Stimulated activated CD4-positive, alpha-beta T cell treated with anti-CD3 and anti-CD28 coated beads, Interleukin-4, amount 100 ng/mL, for 4 hours (primary cell): ENCODE measurements at places on chromosomes 7 and 10.

DNA sequence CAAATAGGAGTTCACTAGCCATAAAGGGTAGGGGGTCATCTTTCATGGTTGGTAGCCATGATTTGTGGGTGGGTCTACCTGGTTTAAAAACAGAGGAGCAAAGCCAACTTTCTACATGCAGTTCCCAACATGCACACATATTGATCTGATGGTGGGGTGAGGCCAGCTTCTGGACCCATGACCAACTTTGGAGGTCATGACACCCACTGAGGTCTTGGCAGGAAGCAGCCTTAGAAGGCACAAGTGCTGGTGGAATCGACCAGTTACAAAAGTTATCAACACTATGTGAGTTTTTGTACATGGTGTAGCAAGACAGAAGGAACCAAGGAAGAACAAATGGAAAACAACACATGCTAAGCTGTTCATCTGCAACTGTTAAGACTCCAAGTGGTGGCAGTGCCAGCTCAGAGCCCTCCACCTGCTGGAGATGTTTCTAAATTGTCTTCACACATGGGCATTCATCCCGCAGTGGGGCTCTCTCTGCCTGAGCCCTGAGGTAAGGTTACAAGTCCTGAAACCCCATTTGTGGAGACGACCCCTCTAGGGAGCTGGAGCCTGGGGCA lies 101.1 kb upstream of the TCF7L2 start:
- no peak for DNase-seq

GRCh38 chr7:101804088-101804963 lies 13.1 kb upstream of the CUX1 start:
- no peak for DNase-seq

DNA sequence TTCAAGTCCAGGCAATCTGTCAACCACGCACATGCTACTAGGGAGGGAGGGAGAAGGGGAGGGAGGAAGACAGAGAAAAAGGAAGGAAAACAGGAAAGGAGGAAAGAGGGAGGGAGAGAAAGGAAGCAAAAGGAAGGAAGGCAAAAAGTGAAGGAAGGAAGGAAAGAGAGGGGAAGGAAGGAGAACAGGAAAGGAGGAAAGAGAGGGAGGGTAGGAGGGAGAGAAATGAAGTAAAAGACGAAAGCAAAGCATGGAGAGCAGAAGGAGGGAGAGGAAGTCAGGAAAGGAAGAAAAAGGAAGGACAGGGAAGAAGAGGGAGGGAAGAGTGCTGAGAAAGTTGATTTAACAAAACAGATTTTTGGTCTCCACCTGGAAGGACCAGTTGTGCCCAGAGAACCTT lies 25.6 kb downstream of the KLF6 start:
- no peak for DNase-seq

DNA sequence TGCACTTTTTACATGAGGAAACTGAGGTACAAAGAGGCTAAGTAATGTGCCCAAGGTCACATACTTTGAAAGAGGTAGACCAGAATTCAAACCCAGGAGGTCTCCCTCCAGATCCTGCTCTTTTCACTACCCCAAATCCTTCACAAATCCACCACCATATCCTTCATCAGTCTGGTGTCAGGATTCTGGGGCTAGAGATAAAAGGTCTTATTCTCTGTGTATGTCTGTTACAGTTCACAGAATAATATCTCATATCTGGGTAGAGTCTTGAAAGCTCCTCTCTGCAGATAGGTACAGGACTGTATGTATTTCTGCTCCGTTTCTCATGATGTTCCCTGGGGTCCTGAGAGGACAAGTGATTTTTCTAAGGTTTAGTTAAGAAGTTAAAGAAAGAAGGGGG lies 4.9 kb downstream of the PIK3CG start:
- no peak for DNase-seq

DNA sequence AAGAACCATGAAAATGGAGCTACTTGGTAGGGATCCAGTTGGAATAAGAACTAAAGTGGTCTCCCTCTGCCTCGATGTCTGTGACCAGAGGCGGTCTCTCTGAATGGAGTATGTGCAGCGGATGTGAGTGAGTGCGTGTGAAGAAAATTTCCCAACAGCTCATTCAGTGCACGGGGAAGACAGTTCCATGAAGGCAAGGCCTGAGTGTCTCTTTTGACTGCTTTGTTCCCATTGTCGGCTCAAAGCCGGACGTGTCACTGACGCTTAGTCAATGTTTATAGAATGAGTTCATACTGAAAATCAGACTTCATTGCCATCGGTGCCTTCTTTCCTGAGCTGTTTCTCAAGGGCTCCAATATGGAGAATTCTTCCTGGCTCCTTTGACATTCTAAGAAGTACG lies 55.3 kb upstream of the GRB10 start:
- DNase-seq: no peak

DNA sequence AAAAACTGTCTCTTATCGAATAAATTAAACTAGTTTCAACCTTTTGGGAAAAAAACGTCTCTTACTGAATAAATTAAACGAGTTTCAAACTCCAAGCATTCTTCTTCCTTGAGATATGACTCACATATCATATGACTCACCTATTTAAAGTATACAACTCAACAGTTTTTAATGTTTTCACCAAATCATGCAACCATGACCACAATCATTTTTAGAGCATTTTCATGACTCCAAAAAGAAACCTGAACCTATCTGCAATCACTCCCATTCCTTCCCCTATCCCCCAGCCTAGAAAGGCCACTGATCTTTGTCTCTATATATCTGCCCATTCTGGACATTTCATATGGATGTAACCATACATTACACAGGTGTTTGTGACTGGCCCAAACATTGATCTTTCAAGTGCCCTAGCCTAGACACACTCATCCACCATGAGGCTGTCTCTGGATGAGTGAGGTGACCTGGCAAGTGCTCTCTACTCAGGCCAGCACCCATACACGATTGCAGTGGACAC lies 115.3 kb downstream of the PIP4K2A start:
- DNase-seq: no peak
